Upper lobe of right lung (tissue), 1 donor: ENCODE measurements at places on chromosomes 4 and X.

DNA sequence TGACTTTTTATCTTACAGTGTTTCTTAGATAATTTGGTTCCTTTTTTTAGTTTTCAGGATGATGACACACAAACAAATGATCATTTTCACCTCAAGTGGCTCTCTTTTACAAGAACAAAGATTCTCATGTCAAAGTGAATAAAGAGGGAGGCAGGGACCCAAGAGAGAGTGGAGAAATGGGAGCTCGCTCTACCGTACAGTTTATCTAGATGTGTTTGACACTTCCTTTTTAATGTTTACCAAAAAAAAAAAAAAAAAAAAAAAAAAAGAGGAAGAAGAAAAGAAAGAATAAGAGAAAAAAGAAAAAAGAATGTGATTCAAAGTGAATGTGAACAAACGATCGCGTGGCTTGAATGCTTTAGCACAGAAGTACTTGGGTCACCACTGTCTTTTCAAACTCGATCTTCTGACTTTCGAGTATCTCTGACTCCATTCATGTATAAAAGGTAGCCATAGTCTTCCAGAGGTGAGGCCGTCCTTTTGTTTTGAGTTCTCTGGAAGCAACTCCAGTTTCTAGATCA is 75.6 kb upstream of the GRXCR1 start:
- DNase-seq: no peak

DNA sequence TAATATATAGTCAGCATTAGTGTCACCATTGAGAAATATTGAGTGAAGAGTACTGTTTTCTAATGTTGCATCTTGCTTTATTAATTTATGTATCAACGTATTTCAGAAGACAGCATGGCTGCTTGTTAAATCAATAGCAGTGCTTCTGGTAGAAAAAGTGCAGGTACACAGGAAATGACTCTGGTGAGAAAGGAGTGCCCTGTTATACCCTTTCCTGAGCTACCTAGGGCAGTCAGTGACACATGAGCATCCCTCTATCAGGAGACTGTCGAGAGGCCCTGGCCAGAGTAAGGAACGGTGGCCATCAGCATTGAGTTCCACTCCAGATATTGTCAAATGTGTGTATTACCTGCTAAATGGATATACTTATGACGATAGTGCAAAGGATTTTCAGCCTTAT is 42.1 kb downstream of the SCML1 start:
- DNase-seq: no peak

GRCh38 chr4:180160195-180160983 is 2082.8 kb upstream of the TENM3 start:
- no peak for DNase-seq

DNA sequence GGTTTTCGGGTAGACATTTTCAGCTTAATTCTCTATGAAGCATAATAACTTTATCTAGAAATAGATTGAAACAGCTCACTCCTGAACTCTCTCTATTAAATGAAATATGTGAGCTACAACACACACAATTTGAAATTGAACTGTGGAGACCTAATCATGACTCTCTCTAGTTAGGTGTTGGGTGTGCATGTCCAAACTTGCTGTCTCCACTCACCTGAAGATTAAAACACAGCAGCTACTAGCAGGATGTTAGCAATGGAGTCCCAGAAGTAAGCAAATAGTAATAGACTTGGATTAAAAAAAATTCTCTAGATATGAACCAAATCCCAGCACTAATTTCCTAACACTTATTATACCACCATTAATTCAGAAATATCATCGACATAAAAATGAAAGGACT is 173.1 kb downstream of the FSTL5 start:
- no peak for DNase-seq

- no peak for DNase-seq
Observed at GRCh38 chrX:29671421-29671820, 543.9 kb upstream of the MAGEB2 start.

GRCh38 chrX:1215123-1215823 is 2.8 kb upstream of the CRLF2 start:
- no peak for DNase-seq

DNA sequence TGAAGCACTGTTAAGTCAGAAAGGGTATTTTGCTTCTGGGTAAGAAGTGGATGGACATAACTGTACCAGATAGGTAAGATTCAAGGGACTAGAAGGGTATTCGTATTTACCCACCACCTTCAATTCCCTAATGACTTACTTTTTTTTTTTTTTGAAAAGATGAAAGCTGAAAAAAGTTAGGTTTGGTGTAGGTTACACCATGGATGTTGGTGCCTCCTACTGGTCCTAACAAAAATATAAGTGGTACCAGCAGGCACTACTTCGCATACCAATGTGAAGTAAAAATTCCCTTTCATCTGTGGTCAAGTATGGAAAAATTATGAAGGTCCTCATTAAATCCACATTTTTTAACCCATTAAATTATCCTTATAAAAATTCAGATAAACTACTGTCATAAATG is 7.2 kb downstream of the ANKRD17 start:
- no peak for DNase-seq

GRCh38 chr4:83075311-83076095 is 39.0 kb downstream of the PLAC8 start:
- no peak for DNase-seq

DNA sequence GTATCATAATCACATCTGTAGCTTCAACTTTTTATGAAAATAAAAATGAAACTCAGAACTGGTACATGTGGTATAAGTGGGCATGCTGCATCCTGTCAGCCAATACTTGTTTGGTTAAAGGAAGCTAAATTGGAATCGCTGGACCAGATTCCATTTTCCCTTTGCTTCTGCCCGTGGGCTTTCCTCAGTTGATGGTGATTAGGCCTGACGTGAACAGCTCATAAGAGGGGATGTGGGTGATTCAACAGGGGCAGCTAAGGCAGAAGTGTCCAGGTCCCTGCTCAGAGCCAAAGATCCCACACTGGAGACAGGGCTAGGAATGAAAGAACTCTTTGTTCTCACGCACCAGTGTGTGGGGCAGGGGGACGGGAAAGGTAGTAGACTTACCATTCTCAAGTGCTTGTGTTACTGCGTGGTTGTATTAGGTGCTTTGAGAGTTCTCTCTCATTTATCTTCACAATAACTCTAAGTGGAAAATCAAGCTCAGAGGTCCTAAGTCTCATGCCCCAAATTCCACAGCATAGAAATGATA is 63.2 kb upstream of the GUCY1A1 start:
- DNase-seq: no peak

GRCh38 chrX:68930542-68931317 is 101.9 kb downstream of the EFNB1 start:
- no peak for DNase-seq

DNA sequence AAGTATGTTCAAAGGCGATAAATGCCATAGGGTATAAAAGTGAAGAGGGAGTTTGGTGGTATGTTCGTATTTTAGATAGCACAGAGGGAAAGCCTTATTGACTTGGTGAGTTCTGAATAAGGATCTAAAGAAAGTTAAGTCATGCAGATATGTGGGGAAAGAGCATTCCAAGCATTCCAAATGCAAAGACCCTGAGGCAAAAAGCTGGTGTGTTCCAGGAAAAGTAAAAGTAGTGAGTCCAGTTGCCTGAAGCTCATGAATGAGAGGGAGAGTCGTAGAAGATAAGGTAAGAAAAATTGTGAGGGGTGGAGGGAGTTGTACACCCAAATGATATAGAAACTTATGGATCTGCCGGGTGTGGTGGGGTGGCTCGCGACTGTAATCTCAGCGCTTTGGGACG is 426.7 kb downstream of the RPA4 start:
- no peak for DNase-seq

DNA sequence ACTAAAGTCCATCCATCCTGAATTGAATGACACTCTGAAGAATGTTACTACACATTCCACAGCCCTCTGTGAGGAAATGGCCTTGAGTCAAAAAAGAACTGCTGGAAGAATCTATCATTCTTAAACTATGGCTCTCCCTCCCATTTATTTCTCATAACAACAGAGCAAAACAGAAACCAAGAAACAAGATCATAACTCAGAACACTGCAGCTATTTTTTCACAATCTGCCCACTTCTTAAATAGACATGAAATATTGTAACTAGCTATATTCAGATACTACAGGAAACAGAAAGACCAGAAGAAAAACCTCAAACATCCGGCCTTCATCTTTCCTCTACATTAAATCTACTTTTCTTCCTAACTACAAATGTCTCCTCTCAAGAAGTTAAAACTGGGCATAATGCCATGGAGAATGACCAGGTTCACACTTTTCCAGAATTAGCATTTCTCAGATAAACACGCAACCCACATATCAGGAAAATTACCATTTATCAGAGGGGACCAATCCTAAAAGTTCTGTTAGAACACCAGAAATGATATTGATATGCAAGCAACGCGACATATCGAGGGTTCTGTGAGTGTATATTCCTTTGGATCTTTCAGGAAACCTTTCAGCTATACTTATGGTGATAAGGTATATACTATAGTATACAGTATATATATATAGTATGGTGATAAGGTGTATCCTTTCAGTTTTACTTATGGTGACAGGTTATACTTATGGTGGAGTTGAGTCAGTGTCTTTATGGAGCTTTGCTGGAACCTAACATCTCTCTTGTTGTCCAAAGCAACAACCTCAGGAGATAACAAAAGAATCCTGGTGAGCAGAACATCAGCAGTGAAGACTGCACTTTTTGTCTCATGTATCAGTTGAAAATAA is 60.4 kb upstream of the IRF2 start:
- DNase-seq: no peak

GRCh38 chrX:144494074-144494473 is 610.2 kb downstream of the UBE2NL start:
- DNase-seq: no peak

DNA sequence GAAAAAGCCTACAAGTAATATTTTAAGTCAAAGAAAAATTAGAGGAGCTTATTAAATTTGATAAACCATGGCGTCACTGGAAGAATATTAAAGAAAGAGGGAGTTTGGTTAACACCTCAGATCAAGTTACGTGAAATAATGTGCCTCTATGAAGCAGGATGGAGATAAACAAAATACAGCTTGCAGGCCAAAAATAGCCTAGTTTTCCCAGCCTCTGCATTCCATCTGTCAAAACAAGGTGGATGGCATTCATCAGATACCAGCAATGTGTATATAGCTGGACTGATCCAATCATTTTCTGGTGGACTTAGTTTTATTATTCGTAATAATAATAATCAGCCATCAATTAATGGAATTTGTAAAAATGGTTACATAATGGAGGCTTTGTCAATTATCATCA is 230.7 kb downstream of the NR3C2 start:
- DNase-seq: no peak

DNA sequence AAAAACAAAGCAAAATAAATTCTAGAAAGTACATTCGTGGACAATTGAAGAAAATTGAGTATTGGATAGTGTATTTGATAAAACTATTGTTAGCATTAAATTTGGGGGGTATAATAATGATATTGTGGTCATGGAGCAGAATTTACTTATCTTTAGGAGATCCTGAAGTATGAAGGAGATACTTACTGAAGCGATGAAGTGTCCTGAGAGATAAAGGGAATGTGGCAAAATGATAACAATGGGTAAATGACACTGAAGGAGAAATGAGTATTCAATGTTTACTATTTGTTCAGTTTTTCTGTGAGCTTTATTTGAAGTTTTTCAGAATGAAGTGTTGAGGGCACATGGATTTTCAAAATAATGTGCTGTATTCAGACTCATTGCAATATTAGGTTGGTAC is 30.0 kb upstream of the BLTP1 start:
- no peak for DNase-seq

DNA sequence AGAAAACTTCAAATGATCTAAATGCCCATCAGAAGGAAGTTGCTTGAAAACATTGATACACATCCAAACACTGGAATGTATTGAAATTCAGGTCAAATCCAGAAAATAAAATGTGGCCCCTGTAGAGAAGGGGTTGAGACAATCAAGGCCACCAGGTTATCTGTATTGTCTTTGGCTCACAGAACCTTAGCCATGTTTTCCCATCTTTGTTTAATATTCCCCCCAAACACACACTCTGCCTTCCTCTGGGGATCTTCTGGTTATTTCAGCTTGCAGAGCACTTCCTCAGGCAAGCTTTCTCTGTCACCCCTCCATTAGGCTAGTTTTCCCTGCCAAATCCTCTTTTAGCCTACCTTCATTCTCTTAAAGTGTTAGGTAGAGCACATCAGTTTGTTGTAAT is 30.5 kb downstream of the PAGE2 start:
- no peak for DNase-seq

GRCh38 chr4:26509681-26510333 is 19.5 kb upstream of the CCKAR start:
- DNase-seq: no peak

GRCh38 chr4:125666635-125667034 is 351.9 kb downstream of the FAT4 start:
- DNase-seq: no peak

DNA sequence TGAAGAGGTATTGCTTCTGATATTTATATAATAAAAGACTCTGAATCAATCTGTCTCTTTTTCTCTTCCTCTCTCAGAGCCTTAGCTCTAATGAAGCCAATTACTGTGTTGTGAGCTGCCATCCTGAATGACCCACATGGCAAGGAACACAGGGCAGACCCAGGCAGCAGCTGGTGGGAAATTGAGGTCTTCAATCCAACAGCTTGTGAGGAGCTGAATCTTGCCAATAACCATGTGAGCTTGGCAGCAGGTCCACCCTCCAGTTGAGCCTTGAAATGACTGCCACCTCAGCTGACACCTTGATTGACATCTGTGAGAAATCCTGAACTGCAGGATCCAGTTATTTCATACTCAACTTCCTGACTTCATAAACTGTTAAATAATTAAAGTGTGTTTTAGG is 149.4 kb downstream of the NDST4 start:
- no peak for DNase-seq

DNA sequence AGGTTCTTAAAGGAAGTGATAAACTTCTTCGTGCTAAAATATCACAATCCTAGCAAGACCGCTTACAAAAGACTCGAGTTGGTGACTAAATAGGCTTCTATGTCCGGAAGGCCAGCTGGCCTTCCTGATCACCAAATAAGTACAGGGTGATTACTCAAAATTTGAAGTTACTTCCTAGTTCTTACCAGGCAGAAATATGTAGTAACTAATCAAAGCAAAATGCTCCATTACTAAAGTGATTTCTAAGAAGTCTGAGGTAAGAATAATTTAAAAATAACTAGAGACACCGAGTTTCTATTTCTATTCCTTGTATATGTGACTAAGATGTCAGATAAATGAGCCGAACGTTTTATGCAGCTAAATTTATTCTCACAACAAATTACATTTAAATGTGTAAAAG is 62.2 kb downstream of the NSUN7 start:
- DNase-seq: no peak

GRCh38 chrX:53287493-53288138 is 6.2 kb upstream of the IQSEC2 start:
- no peak for DNase-seq

GRCh38 chr4:155546451-155546850 is 120.2 kb upstream of the GUCY1A1 start:
- DNase-seq: no peak

GRCh38 chrX:149372866-149373265 is 132.2 kb downstream of the IDS start:
- no peak for DNase-seq

GRCh38 chr4:581181-581580 is 5.1 kb upstream of the TMEM271 start:
- no peak for DNase-seq
